Activated T-helper 17 cell treated with anti-CD3 and anti-CD28 coated beads, Interleukin-2, amount 50 U/mL, for 72 hours (primary cell): ENCODE measurements at places on chromosomes 2 and 18. TPM values are rescaled to one million over a fixed set of nuclear protein-coding genes. Genes with fewer than 3 reads are reported as not detected.

Gene GREB1L
- not detected for total RNA-seq

Gene TMEM169
- total RNA-seq = 1.5 TPM

Gene SCN7A
- not detected for total RNA-seq

Gene NDUFB3
- total RNA-seq = 99.3 TPM

Gene SEC11C
- total RNA-seq = 57.9 TPM

Gene PLEKHH2
- 1.3 TPM for total RNA-seq

Gene TRIM43
- total RNA-seq = not detected
